ENCODE measurements at places on chromosomes 3 and 15.

- DNase-seq, result no peak
Measured at GRCh38 chr3:163218336-163218735, 1721.7 kb downstream of the OTOL1 start.

GRCh38 chr3:70871909-70872656 is 559.6 kb upstream of the MDFIC2 start:
- DNase-seq, result peak; percentile 70

DNA sequence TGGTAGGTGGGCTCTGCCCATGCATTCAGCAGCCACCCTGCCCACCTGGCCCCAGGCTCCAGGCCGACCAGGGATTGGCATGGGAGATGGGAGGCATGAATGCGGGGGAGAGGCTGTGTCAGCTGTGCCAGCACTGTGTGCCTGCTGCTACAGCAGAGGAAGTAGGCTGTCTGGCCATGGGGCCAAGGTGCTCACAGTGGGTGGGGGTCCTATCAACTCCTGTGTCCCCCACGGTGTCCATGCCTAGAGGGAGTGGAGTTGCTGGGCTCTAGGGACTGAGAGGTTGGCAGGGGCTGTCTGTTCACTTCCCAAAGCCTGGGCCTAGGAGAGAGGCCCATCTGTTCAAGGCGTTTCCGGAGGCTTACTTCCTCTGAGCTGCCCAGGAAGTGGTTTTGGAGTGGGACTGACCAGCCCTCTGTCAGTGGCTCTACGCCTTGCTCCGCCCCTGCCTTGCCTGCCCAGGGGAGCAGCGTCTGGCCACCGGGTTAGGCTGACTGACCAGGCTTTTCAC is 5.8 kb downstream of the PRKCD start:
- peak; percentile 46 for DNase-seq

- no peak for DNase-seq
Measured at GRCh38 chr3:195038161-195038560, 232.8 kb downstream of the XXYLT1 start.

- DNase-seq, result peak; percentile 38
Measured at GRCh38 chr3:111252779-111253178, 181.2 kb downstream of the NECTIN3 start.

- no peak for DNase-seq
Measured at GRCh38 chr3:134766290-134766689, 28.8 kb upstream of the EPHB1 start.

GRCh38 chr3:31929826-31930502 is 51.1 kb downstream of the OSBPL10 start:
- no peak for DNase-seq

DNA sequence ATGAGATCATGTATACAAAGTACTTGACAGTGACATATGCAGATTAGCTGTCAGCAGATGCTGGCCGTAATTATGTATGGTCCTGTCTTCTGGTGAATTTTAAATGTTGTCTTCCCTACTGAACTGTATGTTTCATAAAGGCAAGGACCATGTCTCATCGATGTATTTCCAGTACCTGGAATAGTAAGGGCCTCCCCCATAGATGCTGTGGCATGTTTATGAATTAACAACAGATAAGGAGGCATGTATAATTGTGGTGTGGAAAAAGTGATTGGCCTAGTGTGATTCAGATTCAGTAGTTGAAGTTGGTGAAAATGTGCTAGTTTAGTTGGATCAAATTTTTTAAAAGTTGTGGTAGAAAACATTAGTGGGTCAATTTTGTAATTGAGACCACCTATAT is 202.7 kb upstream of the SLC2A2 start:
- DNase-seq, result no peak

GRCh38 chr15:77989296-77990143 is 88.0 kb downstream of the TBC1D2B start:
- no peak for DNase-seq

- DNase-seq, result peak; percentile 47
Measured at GRCh38 chr3:148718982-148719862, 21.5 kb downstream of the AGTR1 start.

DNA sequence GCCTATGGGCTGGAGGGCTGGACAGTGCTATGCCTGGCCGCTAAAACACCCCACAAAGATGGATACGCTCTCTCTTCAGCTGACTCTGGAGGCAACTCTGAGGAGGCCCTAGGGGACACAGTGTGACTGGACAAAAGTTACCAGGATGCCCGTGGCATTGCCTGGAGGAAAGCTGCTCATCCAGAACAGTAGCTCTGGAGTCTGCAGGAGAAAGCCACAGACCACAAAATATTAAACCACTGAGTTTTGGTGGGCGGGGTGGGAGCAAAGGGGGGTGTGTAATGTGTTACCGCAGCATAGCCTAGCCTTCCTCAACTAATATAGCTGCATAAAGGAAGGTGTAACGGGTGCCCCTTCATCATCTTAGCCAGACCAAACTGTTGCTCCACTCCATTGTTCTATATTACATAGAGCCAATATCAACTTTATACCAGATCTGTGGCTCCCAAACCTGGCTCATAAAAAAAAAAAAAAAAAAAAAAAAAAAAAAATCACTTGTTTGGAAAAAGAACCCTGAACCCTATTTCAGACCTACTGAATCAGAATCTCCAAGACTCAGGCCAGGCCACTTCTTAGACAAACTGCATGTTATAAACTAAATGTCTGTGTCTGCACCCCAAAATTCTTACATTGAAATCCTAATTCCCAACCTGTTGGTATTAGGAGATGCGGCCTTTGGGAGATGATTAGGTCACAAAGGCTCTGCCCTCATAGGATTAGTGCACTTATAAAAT is 132.6 kb downstream of the TNIK start:
- DNase-seq, result no peak

GRCh38 chr3:139357899-139358298 is 14.1 kb downstream of the MRPS22 start:
- DNase-seq, result no peak

DNA sequence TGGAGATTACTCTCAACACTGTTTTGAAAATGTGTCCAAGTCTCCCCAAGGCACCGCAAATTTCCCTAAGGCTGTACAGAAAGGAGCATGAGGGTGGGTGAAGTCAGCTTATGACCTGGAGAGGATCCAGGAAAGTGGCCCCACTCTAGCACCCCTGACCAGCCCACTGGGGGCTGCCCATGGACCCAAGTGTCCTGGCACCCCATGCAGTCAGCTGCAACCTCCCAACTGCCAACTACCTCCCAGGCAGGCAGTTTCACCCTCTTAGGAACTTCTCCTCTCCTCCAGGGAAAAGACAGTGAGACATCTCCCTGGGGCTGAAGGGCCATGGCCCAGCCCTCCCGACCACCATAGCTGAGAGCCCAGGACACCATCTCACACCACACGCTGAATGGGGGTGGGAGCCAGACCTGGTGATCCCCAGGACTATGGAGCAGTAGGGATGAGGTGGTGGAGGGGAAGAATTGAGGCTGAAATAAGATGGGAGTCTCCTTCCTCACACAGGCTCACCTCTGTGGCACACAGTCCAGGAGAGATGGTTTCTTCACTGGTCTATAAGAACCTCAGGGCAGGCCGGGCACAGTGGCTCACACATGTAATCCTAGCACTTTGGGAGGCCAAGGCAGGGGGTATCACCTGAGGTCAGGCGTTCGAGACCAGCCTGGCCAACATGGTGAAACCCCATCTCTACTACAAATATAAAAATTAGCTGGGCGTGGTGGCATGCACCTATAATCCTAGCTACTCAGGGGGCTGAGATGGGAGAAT is 104.4 kb downstream of the DAPK2 start:
- no peak for DNase-seq

GRCh38 chr3:146052056-146052790 is 108.8 kb downstream of the PLOD2 start:
- DNase-seq, result no peak

DNA sequence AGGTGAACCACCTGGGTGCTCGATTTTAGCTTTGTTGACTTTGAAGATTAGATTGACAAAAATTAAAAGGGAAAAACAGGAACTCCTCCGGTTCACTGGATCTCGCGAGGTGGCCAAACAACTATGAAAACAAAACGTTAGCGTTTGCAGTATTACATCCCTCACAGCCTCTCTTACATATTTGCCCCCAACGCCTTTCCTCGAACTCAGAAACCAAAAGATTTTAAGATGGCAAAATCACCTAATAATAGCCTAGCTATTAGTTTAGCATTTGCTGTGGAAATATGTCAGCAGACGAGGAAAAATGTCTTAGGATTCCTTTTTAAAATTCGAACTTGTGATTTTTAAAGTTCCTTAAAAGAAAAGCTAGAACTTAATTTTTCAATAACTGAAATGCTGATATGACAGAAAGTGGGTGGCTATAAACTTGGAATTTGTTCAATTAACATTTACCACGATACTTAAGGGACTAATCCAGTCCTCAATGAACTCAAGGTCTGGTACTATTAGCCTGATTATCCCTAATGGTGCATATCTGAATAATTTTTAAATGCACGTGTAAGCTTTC is 491 bp upstream of the SENP7 start:
- no peak for DNase-seq

DNA sequence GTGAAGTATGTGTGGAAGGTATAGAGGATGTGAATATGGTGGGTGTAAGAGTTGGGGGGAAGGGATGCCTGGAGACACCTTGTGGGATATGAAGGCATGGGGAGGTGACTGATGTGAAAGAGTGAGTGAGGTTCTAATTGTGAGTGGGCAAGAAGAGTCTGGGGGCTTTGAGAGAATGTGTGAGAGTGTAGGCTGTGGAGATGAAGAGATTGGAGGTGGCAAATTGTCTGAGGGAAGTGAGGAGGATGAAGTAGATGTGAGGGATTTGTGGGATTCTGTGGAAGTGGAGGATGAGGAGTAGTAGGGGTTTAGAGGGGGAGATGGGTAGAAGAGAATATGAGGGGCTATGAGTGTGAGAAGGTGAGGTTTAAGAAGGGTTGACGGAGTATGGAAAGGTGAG is 41.6 kb downstream of the ZIC4 start:
- no peak for DNase-seq

GRCh38 chr3:57038466-57039164 is 21.8 kb upstream of the SPATA12 start:
- no peak for DNase-seq

DNA sequence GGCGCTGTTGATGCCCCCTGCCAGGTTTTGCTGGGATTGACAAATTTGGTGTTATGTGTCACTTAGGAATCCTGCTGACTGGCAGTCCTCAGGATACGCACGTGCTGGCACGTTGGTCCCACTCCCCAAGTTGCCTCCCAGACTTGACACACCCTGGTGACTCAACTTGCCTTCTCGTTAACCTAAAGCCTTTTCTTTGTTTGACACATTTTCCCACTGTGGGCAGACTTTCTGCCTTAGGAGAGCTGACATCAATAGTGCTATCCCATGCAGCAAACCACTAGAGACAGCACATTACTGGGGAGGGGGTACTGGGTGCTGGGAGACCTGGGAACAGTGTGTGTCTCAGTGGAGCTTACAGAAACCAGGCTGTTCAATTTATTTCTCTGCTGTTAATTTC is 104.3 kb downstream of the OXNAD1 start:
- no peak for DNase-seq

- DNase-seq, result no peak
Measured at GRCh38 chr3:189406148-189406547, 225.0 kb upstream of the TP63 start.

- no peak for DNase-seq
Measured at GRCh38 chr15:100786139-100786531, 93.5 kb upstream of the ALDH1A3 start.

DNA sequence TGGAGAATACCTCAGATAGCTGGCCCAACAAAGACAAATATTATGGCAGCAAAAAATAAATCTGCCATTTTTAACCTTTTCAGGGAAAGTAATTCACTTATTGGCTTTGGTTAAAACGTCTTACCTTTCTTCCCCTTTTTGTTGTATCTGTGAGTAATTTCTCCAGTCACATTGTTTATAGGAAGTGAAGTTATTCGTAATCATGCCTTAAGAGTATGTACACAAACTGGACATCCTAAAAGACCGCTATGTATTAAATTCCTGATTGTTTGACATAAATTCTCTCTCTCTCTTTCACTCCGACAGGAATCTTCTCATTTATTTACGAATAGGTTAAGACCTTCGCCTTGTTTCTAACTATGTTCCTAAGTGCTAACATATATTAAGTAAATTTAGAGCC is 474.0 kb downstream of the MECOM start:
- no peak for DNase-seq
